ENCODE measurements at places on chromosomes 6 and 20. TPM values are rescaled to one million over a fixed set of nuclear protein-coding genes. Genes with fewer than 3 reads are reported as not detected.

Gene SMPDL3A
- 19.9 TPM for total RNA-seq

Gene GFOD1
- total RNA-seq: 7.7 TPM

Gene SLC22A16
- 0.47 TPM for total RNA-seq

Gene TAGAP
- total RNA-seq: 7.3 TPM

Gene ME1
- 86.8 TPM for total RNA-seq

Gene TMEM170B
- total RNA-seq: 3.6 TPM

Gene CD24
- total RNA-seq: 4.2 TPM

Gene RIMS4
- not detected for total RNA-seq

Gene MDFI
- 7.4 TPM for total RNA-seq

Gene PACSIN1
- total RNA-seq: 2.9 TPM

Gene IL17A
- total RNA-seq: not detected

Gene CYP39A1
- total RNA-seq: 3.9 TPM

GRCh38 chr6:21420146-21420878 lies 173.2 kb upstream of the SOX4 start:
- no peak overlapping the region for H3K4me3 ChIP-seq
- no peaks in the 10 kb centered on the region for H3K27me3 ChIP-seq
- no peak for DNase-seq
- H3K4me1 ChIP-seq: no peaks in the 10 kb centered on the region

GRCh38 chr6:109093732-109094415 lies 772 bp downstream of the SESN1 start:
- no peaks in the 10 kb centered on the region for H3K27me3 ChIP-seq
- H3K36me3 ChIP-seq: no peaks in the 10 kb centered on the region
- peaks cover 43% of the 10 kb centered on the region for H3K4me1 ChIP-seq

DNA sequence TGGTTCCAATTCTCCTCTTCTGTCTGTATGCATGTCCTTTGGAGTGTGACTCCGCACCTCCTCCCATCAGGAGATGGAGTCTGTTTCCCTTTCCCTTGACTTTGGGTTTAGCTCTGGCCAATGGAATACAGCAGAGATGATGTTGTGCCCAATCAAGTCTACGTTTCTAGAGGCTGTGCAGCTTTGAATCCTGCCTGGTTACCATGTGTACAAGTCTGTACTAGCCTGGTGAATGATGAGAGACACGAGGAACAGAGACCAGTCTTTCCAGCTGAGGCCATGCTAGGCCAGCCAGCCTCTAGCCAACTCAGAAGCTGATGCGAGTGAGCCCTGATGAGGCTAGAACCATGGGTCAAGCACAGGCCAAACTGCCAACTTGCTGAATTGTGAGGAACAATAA lies 83.2 kb downstream of the LAMP5 start:
- no peak overlapping the region for H3K27ac ChIP-seq
- no peak overlapping the region for H3K4me3 ChIP-seq
- H3K4me1 ChIP-seq: no peaks in the 10 kb centered on the region
- H3K36me3 ChIP-seq: no peaks in the 10 kb centered on the region
- no peaks in the 10 kb centered on the region for H3K27me3 ChIP-seq

GRCh38 chr6:96059586-96059985 lies 43.8 kb downstream of the FUT9 start:
- no peaks in the 10 kb centered on the region for H3K27me3 ChIP-seq
- H3K4me1 ChIP-seq: no peaks in the 10 kb centered on the region
- H3K4me3 ChIP-seq: no peak overlapping the region
- H3K36me3 ChIP-seq: no peaks in the 10 kb centered on the region

- H3K4me1 ChIP-seq: no peaks in the 10 kb centered on the region
- no peaks in the 10 kb centered on the region for H3K27me3 ChIP-seq
- no peaks in the 10 kb centered on the region for H3K36me3 ChIP-seq
- no peak for DNase-seq
- no peak overlapping the region for H3K27ac ChIP-seq
Observed at GRCh38 chr20:10763112-10763511, 89.3 kb upstream of the JAG1 start.

- DNase-seq: no peak
- H3K4me3 ChIP-seq: no peak overlapping the region
- H3K4me1 ChIP-seq: no peaks in the 10 kb centered on the region
- H3K27me3 ChIP-seq: no peaks in the 10 kb centered on the region
Observed at GRCh38 chr6:151131324-151132007, 108.3 kb upstream of the AKAP12 start.

DNA sequence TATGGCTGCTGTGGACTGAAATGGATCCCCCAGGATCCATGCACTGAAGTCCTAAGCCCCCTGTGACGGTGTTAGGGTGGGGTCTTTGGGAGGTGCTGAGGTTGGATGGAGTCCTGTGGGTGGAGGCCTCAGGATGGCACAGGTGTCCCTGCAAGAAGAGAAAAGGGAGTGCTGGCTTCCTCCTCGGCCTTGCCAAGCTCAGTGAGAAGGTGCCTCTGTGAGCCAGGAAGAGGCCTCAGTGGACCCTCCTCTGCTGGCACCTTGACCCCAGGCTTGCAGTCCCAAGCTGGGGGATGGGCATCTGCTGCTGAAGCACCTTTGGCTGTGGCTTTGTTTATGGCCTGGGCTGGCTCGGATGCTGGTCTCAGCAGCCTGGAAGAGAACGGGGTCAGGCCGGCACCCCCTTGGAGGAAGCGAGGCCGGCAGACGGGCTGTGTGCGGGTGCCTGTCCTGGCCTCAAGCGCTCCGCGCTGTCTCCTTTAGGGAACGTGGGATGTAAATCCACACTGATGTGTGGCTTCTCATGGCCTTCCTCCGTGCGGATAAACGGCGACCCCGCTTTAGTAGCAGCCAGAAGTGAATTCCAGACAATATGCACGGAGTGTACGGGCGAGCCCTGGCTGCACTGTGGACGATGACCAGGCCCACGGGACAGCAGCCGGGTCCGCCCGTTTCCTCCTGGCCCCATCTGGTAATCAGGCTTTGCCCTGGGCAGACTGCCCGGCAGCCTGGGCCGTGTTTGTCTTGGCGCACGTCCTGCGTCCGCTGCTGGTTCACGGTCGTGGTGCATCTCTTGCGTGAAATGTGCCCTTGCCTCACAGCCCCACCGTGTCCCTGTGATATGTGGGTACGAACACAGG lies 182.6 kb downstream of the ERMARD start:
- peak; percentile 79 for DNase-seq
- no peaks in the 10 kb centered on the region for H3K36me3 ChIP-seq
- H3K4me3 ChIP-seq: no peak overlapping the region
- H3K4me1 ChIP-seq: no peaks in the 10 kb centered on the region

- no peak for DNase-seq
- H3K4me3 ChIP-seq: no peak overlapping the region
- H3K4me1 ChIP-seq: peaks cover 13% of the 10 kb centered on the region
- H3K27me3 ChIP-seq: no peaks in the 10 kb centered on the region
- no peak overlapping the region for H3K27ac ChIP-seq
Observed at GRCh38 chr20:21360705-21361104, 36.6 kb downstream of the NKX2-4 start.

GRCh38 chr20:36676701-36677421 lies 30.9 kb upstream of the SLA2 start:
- no peaks in the 10 kb centered on the region for H3K4me1 ChIP-seq
- H3K36me3 ChIP-seq: peaks cover 34% of the 10 kb centered on the region
- H3K27me3 ChIP-seq: no peaks in the 10 kb centered on the region
- H3K27ac ChIP-seq: no peak overlapping the region
- H3K4me3 ChIP-seq: no peak overlapping the region
